ENCODE measurements at places on chromosomes 4 and X. TPM values are rescaled to one million over a fixed set of nuclear protein-coding genes. Genes with fewer than 3 reads are reported as not detected.

GRCh38 chr4:80387390-80388283 is 52.1 kb downstream of the CFAP299 start:
- H3K36me3 ChIP-seq = no peaks in the 10 kb centered on the region
- no peaks in the 10 kb centered on the region for H3K4me1 ChIP-seq
- H3K4me3 ChIP-seq = no peak overlapping the region

DNA sequence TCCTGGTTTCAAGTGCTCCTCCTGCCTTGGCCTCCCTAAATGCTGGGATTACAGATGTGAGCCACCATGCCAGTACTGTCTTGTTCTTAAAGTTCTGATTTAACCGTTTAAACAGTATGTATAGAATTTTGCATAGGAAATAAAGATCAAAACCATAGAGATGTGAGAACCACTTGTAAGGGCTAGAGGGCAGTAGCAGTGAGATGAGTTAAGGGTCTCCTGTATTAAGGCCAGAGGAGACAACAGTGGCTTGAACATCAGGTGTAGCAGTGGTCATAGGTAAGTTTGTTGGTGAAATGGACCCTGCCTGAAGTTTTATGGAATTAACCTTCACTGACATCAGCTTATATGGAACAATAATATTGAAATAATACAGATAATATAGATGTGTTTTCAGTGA is 155.7 kb downstream of the SLC4A4 start:
- no peaks in the 10 kb centered on the region for H3K36me3 ChIP-seq
- no peak overlapping the region for H3K4me3 ChIP-seq
- no peak overlapping the region for H3K27ac ChIP-seq
- H3K4me1 ChIP-seq = no peaks in the 10 kb centered on the region
- H3K27me3 ChIP-seq = no peaks in the 10 kb centered on the region
- no peak for DNase-seq

DNA sequence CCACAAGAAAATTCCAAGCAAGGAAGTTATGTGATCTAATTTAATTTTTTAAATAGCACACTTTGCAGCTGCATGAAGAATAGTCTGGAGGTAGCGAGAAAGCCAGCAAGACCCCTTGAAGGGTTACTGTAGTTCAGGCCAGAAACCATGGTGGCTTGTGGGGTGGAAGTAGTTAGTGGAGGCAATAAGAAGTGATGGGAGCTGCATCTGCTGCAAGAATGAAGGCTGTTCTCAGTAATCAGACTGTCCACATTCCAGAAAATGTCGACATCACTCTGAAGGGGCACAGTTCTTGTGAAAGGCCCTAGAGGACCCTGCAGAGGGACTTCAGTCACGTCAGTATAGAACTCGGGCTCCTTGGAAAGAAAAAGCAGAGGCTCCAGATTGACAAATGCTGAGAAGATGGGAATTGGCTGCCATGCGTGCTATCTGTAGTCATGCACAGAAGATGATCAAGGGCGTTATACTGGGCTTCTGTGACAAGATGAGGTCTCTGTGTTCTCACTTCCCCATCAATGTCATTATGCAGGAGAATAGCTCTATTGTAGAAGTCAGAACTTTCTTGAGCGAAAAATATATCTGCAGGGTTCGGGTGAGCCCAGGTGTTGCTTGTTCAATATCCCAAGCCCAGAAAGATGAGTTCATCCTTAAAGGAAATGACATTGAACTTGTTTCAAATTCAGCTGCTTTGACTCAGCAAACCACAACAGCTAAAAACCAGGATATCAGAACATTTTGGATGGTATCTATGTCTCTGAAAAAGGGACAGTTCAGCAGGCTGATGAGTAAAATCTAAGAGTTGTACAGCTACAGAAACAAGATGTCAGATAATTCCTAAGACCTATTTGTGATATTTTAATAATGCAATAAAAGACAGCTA is 254.2 kb downstream of the CBR4 start:
- no peaks in the 10 kb centered on the region for H3K27me3 ChIP-seq
- no peak overlapping the region for H3K4me3 ChIP-seq
- no peak for DNase-seq
- H3K27ac ChIP-seq = no peak overlapping the region
- H3K4me1 ChIP-seq = no peaks in the 10 kb centered on the region

GRCh38 chr4:11098461-11098860 is 330.2 kb downstream of the HS3ST1 start:
- no peak overlapping the region for H3K27ac ChIP-seq
- H3K36me3 ChIP-seq = no peaks in the 10 kb centered on the region

The COL4A6 gene
- 10.7 TPM for total RNA-seq

The NLGN4X gene
- 0.64 TPM for total RNA-seq

Measured in breast epithelium (tissue), 4 donors.